ENCODE measurements at places on chromosomes 2 and 18.

- no peak for DNase-seq
These were observed 74.4 kb downstream of the MEIS1 start for GRCh38 chr2:66509326-66509811.

DNA sequence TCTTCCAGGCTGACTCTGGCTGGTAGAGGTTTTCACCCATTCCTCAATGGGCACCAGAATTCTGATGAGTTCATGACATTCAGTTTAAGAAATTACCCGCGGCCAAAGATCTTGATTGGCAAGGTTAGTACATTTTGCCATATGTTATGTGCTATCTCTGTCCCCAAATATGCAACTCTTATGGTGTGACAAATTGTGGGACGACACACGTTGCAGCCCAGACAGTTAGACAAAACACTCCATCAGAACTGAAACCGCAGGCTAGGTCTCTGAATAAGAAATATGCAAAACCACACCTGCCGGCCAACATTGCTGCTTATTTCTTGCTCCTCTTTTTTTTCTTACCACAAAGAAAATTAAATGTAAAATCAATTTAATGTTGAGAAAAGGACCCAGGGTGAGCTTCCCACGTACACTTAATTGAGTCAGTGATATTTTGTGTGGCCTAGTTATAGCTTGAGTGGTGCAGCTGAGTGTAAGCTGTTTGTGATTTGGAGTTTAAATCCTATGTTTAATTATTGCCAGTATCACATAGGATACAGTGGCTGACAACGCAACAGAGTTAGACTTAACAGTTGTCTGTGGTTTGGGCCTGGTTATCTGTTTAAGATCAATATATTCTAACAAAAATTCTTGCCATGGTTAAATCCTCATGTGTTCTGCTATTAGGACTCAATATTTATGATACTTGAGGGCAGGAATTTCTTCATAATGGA lies 35.7 kb upstream of the LTBP1 start:
- DNase-seq = no peak

GRCh38 chr18:6876641-6877041 lies 147.1 kb downstream of the ARHGAP28 start:
- no peak for DNase-seq

DNA sequence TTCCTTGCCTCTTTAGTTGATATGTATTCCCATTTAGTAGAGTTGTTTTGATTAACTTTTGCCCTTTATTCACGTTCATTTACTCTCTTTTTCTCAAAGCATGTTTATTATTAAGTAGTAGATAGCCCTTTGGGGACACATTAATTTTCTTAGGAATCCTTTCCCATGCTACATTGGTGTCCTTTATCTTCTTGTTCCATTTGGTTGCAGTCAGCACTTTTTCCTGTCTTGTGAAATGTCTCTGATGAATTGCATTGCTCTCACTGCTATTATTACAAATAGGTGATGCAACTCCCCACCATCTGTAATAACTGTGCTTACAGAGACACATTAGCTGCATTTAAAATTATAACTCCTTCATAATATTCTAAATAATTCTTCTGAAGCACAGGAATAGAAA lies 428.5 kb upstream of the CNTNAP5 start:
- no peak for DNase-seq

DNA sequence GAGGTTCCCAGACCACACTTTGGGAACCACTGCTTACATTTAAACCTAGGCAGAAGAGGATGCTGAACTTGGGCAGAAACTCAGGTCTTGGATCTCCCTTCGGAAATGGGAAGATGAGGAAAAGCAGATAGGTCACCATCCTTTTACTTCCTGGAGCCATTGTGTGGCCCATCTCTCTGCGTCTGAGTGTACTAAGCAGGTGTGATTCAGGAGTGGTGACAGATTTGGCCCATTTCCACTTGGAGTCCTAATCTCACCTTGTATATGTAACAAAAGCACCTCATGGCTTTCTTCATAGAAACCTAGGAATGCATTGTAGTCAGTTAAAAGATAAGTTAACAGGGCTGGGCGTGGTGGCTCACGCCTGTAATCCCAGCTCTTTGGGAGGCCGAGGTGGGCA lies 71.0 kb downstream of the PRKCE start:
- DNase-seq = no peak

GRCh38 chr18:36405611-36406010 lies 108.1 kb downstream of the FHOD3 start:
- no peak for DNase-seq

GRCh38 chr2:120105360-120105759 lies 92.5 kb downstream of the EPB41L5 start:
- no peak for DNase-seq

DNA sequence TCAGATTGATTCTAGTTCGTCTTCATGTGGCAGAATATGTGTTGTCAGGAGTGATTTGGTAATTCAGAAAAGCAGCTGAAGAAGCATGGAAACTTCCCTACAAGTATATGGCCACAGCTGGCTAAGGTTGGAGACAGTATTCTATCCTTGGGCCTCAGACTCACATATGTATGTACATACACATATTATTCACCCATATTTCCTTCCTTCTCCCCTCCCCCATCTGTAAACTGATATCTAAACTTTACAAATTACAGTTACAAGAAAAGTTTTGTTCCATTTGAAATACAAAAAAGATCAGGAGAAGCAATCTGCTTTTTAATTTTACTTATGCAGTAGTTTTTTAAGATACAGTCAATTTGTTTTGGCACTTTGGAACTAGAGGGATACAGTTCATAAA lies 3.1 kb downstream of the SP3 start:
- DNase-seq = peak; percentile 29

DNA sequence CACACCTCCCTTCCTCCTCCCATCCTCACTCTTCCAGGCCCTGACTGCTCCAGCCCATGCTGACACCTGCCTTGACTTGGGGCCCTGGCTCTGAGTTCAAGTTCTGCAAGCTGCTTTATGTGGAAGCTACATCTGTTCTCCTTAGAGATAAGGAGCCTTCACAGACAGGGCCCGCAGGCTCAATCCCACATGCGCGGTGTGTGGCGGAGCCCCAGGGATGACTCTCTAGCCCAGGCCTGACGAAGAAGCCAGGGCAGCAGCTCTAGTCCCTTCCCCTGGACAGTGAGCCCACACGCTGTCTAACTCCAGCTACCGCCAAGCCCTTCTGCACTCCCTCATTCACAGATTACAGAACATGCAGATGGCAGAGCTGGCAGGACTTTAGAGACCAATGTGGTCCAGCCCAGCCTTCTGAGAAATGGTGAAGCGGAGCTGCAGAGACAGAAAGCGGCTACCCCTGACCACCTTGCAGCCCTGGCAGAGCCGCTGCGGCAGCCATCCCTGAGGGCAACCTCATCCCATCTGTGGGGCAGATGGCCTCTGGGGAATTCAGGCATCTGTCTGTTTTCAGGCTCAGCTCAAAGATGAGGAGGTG lies 304.3 kb downstream of the CELF4 start:
- no peak for DNase-seq

DNA sequence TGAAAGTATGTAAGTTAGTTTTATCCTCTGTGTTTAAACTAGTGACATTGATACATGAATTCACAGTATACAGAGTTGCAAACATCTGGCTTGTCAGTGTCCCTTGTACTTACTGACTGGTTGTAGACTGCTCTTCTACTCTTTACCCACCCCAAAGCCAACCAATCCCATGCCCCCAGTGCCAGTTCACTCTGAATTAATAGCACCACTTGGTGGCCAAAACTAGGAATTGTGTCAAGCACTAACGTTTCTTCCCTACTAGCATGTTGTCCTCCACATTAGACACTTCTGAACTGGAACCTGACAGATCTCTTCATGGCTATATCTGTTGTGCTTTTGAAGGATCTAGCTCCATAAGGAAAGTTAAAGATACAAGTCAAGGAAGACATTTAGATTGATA lies 27.2 kb upstream of the OTX1 start:
- DNase-seq = peak; percentile 68

DNA sequence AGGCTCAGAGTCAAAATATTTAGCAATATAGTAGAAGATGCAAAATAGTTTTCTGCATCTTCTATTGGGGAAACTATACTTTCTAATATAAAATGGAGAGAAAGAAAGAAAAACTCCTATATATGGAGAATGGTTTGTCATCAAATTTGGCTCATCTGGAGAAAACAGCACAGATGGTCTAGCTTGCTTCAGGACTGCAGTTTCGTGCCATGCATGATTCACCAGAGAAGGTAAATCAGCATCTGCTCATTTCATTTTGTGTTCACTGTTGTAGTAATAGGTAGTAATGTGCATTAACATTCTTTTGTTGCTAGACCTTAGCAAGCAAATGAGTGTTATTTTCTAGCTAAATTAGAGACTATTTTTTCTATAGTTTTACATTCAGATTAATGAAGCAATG lies 179.0 kb downstream of the ASXL3 start:
- DNase-seq = no peak

- DNase-seq = no peak
These were observed 354.9 kb upstream of the CDH20 start for GRCh38 chr18:60978338-60978737.

DNA sequence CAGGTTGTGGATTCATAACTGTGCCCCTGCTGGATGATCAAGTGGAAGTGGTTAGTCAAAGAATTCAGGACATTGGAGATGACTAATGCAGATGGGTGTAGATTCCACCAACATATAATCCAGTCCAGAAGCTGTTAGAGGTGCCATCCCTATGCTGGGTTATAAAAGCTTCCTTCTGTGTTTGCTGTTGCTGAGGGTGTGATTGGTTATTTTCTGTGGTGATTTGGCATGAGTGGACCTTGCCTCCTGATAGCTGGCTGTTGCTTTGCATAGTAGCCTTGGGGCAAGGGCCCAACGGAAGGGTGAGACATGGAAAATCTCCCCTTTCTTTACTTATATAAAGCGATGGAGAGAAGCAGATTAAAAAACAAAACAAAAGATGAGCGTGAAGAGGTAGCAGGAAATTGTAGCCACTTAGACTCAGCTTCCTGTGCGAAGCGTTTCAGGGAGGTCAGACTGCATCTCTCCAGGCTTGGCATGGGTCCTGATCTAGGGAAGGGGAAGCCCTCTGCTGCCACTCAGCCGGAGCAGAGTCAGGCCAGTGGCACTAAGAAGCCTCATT lies 190.4 kb downstream of the FMNL2 start:
- no peak for DNase-seq

GRCh38 chr2:74439803-74440377 lies 1.8 kb downstream of the RTKN start:
- DNase-seq = no peak

- no peak for DNase-seq
These were observed 14.6 kb downstream of the CYP27C1 start for GRCh38 chr2:127205218-127206125.

DNA sequence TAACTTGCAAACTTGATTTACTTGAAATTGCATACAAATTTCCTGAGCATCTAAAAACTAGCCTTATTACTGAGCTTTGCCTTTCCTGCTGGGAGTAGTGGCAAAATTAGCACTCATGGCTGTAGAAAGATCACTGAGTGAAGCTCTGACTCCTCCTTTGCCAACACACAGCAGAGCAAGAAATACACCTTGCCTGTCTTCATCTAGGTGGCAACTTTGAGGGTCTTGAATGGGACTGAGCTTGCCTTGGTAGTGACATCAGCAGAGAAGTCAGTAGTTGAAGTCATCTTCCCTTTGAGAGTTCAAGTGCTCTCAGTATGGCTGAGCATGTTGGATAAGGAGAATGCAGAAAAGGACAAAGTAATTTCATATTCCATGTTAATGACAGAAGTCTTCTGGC lies 5.9 kb downstream of the RRM2 start:
- no peak for DNase-seq

Measured in hematopoietic multipotent progenitor cell treated with erythropoietin and hydrocortisone succinate and interleukin-3 and kit ligand, for 8 days (in vitro differentiated cells).